ENCODE measurements at places on chromosomes 3 and 15. TPM values are rescaled to one million over a fixed set of nuclear protein-coding genes. Genes with fewer than 3 reads are reported as not detected.

The OXSR1 gene
- 30.9 TPM for total RNA-seq

The XCR1 gene
- 0.04 TPM for total RNA-seq

The CYP19A1 gene
- total RNA-seq = 1.2 TPM

The CSPG4 gene
- 0.13 TPM for total RNA-seq

The MYZAP gene
- total RNA-seq = 0.35 TPM

The SIDT1 gene
- 1.8 TPM for total RNA-seq

The CCDC33 gene
- 0.86 TPM for total RNA-seq

The SKOR1 gene
- total RNA-seq = 0.33 TPM

The TICRR gene
- 7.7 TPM for total RNA-seq

The MCTP2 gene
- 63.2 TPM for total RNA-seq

The ZPLD1 gene
- total RNA-seq = 0.16 TPM

The BOC gene
- 56.6 TPM for total RNA-seq

The CYP11A1 gene
- total RNA-seq = 3.1 TPM

The PLSCR5 gene
- total RNA-seq = 0.18 TPM

The ASTE1 gene
- total RNA-seq = 5.6 TPM

The CA12 gene
- total RNA-seq = 2.8 TPM

The WNT7A gene
- 0.09 TPM for total RNA-seq

The SH2D7 gene
- total RNA-seq = 1.0 TPM

The CFAP161 gene
- not detected for total RNA-seq

The TMEM266 gene
- 2.1 TPM for total RNA-seq

Measured in motor neuron (in vitro differentiated cells).